ENCODE measurements at places on chromosomes 1 and 21. TPM values are rescaled to one million over a fixed set of nuclear protein-coding genes. Genes with fewer than 3 reads are reported as not detected.

DNA sequence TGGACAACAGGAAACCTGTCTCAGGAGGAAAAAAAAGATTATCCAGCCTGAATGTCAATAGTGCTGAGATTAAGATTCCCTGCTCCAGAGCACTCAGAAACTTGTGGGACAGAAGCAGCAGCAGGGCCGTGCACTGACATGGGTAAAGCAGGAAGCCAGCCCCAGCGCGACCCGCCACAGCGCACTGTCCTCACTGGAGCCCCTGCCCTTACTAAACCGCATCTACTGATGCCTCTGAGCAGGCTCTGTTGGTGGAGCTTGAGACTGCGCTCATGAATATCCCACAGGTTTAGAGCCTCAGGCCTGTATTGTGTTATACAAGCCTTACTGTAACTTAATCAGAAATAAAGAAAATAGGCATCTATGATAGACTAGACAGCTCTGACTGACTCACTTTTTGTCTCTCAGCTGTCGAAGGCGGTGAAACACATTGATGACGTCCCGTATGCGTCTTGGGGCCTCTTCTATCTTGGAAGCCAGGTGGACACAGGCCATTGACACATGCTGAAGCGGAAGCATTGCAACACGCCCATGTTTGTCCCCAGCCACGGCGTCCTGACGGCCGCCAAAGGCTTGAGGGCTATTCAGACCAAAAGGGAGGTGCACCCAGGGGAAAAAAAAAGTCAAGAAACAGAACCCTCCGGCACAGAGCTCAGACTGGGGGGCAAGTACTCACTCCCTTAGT, 1.2 kb downstream of the CCNL2 start:
- DNase-seq: no peak

DNA sequence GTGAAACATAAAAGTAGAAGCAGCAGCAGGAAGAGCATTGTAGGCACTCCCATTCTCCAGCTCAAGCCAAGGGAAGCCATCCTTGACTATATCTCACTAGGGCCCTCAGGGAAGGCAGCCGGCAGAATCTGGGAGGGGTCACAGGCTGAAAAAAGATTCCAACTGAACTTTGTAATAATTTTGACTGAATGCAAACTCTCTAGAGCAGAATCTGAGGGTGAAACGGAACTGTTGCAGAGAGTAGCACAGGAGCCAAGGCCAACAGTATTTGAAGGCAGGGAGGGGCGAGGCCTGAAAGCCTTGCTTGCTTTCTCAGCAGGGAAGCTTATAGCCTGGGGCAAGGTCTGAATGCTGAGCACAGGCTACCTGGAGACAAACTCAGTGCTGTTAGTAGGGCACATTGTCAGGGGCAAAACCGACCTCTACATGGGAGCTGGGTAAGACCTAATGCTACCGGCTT, 180.6 kb downstream of the COL24A1 start:
- no peak for DNase-seq

DNA sequence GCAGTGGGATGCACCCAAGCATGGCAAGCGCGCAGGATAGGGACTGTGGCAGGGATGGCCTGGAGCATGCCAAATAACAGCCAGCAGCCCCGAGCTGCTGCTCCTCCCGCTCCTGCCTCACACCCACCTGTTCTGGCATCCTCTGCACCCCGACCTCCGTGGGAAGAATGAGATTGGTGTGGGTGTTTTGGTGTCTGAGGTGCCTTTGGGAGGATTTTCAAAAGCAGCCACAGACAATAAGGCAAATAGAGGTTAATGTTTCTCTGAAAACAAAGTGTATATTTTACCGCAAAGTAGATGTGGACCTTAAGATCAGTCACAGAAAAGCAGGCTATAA, 35.5 kb downstream of the IGFN1 start:
- DNase-seq: no peak

DNA sequence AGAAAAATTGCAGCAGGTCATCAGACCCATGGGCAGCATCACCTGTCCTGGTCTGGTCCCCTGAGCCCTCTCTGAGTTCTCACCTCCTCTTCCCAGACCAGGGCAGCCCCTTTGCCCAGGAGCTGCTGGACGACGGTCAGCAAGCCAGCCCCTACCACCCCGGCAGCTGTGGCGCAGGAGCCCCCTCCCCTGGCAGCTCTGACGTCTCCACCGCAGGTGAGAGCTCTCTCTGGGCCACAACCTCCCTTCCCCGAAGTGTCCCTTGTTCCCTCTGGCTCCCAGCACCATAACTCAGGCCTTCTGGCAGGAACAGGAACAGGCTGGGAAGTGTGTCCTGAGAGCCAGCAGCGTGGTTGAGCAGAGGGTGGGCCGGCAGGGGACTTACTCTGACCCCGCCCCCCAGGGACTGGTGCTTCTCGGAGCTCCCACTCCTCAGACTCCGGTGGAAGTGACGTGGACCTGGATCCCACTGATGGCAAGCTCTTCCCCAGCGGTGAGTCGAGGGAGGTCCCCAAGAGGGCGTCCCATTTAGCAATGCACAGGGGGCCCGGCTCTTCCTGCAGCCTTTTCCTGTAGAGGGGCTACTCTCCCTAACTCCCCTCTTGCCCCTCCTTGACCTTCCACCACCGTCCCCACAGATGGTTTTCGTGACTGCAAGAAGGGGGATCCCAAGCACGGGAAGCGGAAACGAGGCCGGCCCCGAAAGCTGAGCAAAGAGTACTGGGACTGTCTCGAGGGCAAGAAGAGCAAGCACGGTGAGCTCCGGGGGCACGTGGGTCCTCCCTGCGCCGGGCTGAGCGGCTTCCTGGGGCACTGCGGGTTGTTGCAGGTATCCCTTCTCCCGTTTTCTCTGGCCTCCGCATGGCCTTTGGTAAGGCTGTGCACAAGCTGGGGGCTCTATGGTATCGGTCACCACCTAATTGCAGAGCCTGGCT, 2.4 kb downstream of the ELF3 start:
- DNase-seq: no peak

The CRP gene
- polyA plus RNA-seq: not detected
